ENCODE measurements at places on chromosomes 12 and 14.

GRCh38 chr12:110577864-110578693, 5.0 kb downstream of the PPTC7 start:
- DNase-seq = peak; percentile 48

DNA sequence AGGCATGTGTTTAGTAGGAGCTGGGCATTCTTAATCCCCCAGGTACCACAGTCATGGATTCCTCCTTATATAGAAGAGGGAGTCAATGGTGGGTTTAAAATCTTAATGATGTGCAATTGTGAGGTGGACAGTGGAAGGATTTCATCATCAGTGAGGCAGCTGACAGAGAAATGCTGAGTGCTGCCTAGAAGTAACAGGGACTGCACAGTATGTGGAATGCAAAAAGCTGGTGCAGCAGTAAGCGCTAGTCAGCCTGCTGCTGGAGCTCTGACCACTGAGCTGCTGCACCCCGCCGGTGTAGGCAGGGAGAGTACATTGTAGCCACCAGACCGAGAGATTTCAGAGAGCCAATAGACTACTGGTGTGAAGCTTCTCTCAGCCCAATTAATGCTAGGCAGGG, 80.5 kb upstream of the DACT1 start:
- no peak for DNase-seq

- DNase-seq = no peak
These were observed 60.0 kb downstream of the TMTC2 start for GRCh38 chr12:82746668-82747067.

- no peak for DNase-seq
These were observed 16.7 kb downstream of the TMEM132D start for GRCh38 chr12:129887101-129887500.

- no peak for DNase-seq
These were observed 376.0 kb downstream of the ALG10 start for GRCh38 chr12:34398366-34398705.

- no peak for DNase-seq
These were observed 5.9 kb downstream of the NEMP1 start for GRCh38 chr12:57072661-57073060.

DNA sequence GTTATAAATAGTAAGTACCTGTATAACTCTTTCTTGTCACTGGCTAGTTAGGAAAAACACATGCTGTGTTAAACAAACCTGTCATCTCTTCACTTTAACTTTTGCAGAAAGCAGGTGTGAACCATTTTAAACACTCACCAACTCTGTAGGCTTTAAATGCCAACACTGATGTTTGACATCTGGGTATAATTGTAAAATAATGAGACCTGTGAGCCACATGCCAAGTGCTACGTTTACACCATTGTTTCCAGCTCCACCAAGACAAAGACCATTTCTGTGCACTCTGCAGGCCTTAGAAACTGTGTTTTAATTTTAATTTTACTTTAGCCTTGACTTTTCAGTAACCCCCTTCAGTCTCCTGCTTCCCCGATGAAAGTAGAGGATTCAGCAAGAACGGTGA, 11.0 kb downstream of the TPH2 start:
- no peak for DNase-seq

- DNase-seq = no peak
These were observed 78.7 kb downstream of the FZD10 start for GRCh38 chr12:130240831-130241590.

DNA sequence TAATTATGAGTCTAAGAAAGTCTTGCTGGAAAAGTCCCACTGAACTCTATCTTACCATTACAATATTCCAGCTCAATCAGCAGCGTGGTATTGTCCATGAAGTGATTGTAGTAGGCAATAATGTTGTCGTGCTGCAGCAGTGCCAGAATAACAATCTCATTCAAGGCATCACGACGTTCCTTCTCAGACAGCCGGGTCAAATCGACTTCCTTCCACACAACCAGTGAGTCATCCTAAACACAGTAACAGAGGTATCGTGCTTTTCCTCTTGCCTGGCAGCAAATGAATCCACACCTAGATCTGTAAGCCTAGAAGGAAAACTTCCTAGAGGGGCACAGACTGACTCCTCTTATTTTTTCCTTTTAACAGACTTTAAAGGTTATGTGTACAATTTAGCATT, 2.9 kb downstream of the NEK9 start:
- DNase-seq = peak; percentile 69

GRCh38 chr14:76085358-76085757, 66.4 kb upstream of the GPATCH2L start:
- no peak for DNase-seq

GRCh38 chr12:68200854-68201253, 24.8 kb downstream of the IL26 start:
- DNase-seq = no peak

DNA sequence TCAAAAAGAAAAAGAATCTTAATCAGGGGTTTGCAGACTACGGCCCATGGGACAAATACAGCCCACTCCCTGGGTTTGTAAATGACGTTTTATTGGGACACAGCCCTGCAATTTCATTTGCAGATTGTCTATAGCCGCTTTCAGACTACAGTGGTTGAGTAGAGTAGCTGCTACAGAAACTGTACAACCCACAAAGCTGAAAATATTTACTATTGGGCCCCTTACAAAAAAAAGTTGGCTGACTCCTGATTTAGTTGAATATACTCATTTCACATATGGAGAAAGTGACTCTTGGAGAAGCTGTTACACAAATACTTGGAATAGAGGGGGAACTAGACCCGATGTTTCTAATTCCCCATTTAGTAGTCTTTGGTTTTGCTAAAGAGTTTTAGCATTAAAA, 162.5 kb upstream of the NOS1 start:
- no peak for DNase-seq

- no peak for DNase-seq
These were observed 37.6 kb upstream of the TSPAN8 start for GRCh38 chr12:71195338-71195896.

GRCh38 chr12:128318341-128318740, 51.4 kb downstream of the TMEM132C start:
- no peak for DNase-seq

GRCh38 chr12:72612171-72612570, 340.0 kb downstream of the TRHDE start:
- DNase-seq = no peak

DNA sequence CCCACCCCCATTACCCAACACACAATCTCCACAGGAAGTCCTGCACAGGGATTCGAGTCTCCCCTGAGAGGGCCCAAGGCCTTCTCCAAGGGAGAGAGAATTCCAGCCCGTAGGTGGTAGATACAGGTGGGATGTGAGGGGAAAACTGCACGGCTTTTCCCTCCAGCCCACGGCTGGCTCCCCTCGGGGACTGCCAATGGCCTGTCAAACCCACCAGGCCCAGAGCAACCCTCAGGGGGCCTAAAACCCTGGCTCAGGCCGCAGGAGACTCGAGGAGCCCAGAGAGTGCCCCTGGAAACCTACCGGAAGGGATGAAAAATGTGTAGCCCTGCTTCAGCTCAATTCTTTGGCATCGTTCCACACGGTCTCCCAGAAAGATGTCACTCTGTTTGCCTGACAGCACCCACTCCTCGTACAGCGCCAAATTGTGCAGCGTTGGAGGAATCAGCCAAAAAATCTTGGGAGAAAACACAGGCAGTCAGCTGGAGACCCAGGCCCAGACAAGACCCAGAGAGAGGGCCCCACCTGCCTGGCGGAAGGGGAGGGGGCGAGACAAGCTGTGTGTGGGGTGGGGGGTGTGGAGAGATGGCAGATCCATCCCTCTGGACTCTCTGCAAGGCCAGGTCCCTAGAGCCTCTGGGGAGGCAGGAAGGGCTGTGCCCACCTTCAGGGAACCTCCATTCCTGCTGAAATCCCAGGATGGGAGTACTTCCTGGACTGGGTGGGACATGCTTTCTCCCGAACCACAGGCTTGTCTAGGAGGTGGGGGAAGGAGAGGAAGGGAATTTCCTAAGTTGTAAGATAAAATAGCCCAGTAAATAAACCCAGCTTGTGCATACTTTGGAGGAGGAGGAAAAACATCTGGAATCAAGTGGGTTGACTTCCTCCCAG, 48.1 kb downstream of the KDM2B start:
- DNase-seq = no peak

GRCh38 chr14:68260121-68260520, 440.5 kb downstream of the RAD51B start:
- DNase-seq = no peak

GRCh38 chr12:79238246-79238645, 373.7 kb downstream of the SYT1 start:
- DNase-seq = no peak

DNA sequence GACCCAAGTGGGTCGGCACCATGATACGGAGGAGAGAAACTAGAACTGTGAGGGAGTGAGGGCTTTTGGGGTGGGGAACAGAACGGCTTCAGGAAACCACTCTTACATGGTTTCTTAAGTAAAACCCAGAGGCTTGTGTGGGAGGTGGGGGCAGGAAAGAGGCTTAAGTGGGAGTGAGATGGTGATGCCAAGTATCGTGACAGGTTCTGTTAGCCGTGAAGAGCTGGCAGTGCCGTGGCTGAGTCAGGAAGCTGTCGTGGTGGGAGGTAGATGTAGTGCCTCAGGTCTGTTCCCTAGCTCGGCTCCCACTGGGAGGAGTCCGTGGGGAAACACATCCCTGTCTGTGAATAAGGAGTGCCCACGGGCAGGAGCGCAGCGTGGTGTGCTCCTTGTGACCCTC, 185.8 kb upstream of the FKBP4 start:
- DNase-seq = no peak

GRCh38 chr12:2891240-2892053, 756 bp downstream of the TULP3 start:
- peak; percentile 64 for DNase-seq

DNA sequence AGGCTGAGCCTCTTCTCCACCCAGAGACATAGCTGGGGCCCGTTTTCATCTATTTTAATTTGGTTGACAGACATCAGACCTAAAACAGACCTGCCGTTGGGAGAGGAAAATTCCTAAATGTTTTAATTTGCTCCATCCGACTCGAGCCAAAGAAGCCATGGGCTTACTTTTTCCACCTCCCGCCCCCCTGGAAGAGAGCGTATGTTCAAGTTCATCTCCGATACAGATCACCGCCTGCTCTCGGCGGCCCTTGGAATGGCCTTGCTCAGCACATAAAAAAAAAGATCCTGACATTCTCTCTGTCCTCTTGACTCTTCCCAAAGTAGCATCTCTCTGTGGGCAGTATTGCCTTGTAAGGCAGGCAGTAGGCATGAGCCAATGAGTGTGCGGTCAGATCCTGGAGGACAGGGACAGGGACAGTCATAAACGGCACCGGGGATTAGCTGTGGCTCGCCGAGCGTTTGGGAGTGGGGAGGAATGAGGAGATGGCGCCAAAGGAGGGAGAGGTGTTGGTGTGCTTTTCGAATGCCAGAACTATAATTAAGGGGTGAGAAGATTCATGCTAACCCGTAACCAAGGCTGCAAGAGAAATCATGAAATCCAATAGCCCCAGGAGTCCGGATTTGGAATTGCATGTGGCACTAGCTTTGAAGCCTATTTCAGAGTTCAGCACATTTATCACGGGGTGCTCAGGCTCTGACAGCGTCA, 47.9 kb upstream of the MEG3 start:
- DNase-seq = no peak

DNA sequence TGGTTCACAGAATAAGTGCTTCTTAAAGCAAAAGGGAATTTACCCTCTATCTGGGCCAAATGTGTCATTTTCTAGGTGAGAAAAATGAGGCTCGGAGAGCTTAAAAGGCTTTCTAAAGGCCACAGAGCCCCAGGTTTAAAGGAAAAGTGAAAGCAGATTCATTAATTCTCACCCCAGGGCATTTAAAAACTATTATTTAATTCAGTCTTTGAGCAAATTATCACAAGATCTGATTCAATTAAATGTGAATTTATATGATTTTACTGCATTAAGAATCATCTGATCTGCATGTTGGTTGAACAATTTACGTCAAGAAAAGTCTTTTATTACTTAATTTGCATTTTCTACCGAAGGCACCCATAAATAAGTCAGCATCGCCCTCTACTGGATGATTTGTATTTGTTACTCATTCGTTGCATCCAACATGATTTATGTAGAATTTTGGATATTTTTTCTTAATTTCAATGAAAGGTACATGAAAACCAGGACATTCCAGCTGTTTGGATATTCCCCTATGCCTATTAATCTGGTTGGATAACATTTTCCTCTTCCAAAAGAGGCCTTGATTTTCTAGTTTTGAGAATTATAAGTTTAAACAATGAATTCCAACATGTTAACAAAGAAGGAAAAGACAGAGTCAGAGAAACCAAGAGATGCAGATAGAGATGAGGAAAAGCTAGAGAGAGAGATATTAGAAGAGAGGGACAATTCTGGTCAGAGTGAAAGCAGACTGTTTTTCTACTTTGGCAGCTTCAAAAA, 19.1 kb upstream of the DHRS7 start:
- DNase-seq = peak; percentile 12

DNA sequence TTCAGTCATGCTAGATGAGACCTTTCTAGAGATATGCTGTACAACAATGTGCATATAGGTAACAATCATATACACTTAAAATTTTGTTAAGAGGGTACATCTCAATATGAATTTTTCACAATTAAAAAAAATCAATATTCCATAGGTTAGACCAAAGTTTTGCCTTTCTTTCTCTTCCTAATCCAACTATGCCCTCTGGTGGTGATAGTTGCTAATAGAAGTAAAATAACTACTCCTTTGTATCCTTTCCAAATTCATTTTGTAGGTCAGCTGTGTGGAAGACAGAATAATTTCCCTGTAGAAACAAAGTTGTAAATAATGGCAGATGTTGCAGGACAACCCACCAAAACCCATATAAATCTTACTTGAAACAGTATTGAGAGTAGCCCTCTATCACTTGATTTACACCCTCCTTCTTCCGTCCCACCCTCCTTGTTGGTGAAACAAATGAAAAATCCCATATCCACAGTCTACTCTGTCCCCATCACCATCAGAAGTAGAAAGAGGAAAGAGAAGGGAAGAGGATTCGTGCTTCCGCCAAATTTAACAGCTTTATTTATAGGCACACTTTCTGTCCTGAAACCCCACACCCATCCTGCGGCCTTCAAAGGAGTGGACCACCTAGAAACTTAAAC, 34.2 kb upstream of the KICS2 start:
- peak; percentile 65 for DNase-seq

DNA sequence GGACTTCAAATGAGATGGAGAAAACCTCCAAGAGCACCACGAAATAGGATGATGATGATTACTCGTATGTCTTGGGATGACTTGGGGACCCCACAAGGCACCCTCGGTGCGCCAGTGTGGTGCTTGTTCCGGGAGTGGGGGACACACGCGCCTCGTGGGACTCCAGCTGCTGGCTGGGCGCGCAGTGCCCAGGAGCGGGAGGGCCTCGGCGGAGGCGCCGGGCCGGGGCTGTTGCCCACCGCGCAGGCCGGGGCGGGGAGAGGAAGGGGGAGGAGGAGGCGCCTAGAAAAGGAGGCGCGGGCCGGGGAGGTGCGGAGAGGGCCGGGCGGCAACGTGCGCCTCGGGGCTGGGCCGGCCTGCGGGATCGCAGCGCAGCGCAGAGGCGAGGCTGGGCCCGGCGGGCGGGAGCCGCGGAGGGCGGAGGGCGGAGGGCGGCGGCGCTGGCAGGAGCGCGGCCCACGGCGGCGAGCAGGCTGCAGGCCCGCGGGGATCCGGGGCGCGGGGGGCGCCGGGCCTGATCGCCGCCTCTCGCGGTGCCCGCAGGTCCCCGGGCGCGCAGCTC, at the start of gene RFLNA:
Gene RFLNA (plus strand): TSS at position 314 of the 562 bp plus-strand sequence. CDS start 337 bp downstream, outside the sequence.
- no peak for DNase-seq
